ENCODE measurements at places on chromosomes 2 and 18.

- no peak for DNase-seq
These were observed 86.7 kb upstream of the RANBP2 start for GRCh38 chr2:108632332-108633160.

DNA sequence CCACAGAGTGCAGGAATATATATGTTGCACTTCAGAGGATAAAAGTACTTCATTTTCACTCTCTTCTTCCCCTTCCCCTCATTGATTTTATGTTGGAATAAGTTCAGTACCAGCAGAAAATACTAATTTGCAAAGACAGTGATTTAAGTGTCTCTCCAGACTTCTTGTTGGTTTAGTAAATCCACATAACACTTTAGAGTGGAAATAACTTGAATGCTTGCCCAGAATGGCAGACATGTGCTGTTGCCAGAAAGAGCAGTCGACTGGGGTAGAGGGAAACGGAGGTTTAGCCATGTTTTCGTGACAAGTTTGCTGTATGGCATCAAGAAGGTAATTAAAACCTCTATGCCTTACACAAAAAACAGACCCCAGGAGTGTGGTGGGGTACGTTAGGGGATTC, 246.0 kb upstream of the CXCR4 start:
- DNase-seq = no peak

DNA sequence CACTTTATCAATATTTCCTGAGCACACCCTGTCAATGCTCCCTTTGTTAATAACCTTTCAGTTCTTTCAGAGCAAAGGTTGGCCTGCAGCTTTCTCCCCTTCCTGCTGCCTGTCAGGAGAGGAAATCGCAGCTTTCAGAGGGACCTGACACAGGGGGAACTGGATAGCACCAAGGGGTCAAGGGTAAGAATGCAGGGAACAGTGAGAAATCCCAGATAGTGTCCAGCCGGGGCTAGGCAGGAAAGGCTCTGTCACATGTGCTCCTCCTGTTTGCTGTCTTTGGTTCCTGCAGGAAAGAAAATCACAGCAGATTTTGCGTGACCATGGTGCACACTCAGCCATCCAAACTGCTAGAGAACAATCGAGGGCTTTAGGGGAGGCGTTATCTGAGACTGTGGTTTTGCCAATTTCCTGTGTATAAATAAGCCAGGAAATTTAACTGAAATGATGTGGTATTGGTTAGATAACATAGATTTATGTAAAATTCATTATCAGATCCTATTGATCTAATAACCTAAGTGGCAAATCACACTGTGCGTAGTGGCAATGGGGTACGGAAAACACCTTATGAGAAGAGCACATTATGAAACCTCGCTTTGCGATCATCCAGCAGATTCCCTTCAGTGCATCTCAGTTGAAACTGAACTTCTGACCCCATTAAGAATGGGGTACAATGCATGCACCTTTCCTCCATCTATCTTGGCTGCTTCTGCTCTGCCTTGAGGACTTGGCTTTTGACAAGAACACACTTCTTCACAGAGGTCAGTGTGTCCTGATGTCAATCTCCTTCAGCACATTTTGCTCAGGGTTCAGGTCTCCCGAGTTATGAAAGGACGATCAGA, 178.0 kb downstream of the ICOS start:
- DNase-seq = no peak

- DNase-seq = no peak
These were observed 11.0 kb downstream of the RAB11FIP5 start for GRCh38 chr2:73101626-73102256.

GRCh38 chr2:25799301-25799700, 79.0 kb downstream of the ASXL2 start:
- no peak for DNase-seq

GRCh38 chr18:55577812-55578539, 10.0 kb downstream of the TCF4 start:
- no peak for DNase-seq

DNA sequence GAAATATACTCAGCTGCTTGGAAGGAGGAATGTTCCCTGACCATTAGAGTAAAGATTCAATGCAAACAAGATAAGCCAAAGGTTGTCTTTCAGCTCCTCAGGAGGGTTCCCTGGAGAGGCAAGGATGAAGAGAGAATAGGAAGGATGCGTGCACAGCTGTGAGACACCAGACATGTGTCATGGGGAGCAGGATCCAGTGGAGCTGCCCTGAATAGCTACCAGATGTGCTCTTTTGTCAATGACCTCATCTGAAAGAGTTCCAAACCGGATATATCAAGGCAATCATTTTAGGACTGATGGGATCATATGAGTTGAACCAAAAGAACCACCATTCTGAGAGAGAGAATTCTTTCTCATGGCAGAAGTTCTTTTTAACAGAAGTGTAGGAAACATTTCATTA, 490.6 kb downstream of the IRS1 start:
- peak; percentile 83 for DNase-seq

GRCh38 chr18:69265656-69266055, 135.0 kb upstream of the DOK6 start:
- DNase-seq = no peak

Data from fibroblast of skin of left quadriceps (primary cell).